ENCODE measurements at places on chromosomes 5 and 9. TPM values are rescaled to one million over a fixed set of nuclear protein-coding genes. Genes with fewer than 3 reads are reported as not detected.

The ANKRD33B gene
- total RNA-seq = 0.45 TPM

The WDR70 gene
- 131 TPM for total RNA-seq

- DNase-seq = no peak
These were observed 353.6 kb downstream of the DEPDC1B start for GRCh38 chr5:60346393-60346792.

DNA sequence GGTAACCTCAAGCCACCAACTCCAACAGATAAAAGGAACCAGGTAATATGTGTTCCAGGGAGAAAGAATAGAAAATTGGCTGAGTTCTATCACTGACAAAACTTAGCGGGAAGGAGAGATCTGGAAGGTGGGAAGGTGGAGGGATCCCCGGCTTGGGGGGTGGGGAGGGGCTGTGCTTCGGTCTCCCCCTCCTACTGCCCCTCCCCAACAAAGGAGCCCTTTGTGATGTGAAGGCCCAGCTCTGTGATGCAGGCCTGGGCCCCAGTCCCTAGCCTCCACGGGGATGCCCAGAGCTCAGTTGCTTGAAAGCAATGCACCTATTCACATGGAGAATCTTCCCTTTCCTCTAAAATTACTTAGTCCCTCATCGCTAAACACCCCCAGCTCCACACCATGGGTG, 4.4 kb upstream of the ZNF484 start:
- DNase-seq = no peak

DNA sequence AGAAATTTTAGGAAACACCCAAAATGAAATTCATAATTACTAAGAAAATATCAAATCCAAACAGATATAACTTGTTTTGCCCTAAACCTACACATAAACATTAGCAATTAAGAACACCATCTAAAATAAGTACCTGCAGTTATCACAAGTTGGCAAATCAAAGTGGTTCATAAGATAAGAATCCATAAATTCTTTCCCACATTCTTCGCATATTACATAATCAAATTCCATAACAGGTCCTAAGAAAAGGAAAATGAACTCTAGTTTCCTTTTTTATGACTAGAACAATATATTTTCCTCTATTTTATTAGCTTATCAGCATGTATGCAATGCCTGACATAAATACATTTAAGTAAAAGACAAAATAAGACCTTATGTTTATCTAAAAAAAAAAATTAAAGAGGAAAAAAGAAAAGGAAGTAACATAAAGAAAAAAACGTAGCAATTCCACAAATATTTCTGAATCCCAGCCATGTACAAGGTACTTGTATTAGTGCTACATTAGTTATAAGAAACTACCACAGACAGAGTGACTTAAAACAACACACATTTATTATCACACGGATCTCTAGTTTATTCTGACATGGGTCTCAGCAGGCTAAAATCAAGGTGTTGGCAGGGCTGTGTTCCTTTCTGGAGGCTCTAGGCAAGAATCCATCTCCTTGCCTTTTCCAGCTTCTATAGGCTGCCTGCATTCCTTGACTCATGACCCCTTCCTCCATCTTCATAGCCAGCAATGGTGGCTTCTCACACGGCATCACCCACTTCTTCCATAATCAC, 7.5 kb downstream of the XPA start:
- no peak for DNase-seq

DNA sequence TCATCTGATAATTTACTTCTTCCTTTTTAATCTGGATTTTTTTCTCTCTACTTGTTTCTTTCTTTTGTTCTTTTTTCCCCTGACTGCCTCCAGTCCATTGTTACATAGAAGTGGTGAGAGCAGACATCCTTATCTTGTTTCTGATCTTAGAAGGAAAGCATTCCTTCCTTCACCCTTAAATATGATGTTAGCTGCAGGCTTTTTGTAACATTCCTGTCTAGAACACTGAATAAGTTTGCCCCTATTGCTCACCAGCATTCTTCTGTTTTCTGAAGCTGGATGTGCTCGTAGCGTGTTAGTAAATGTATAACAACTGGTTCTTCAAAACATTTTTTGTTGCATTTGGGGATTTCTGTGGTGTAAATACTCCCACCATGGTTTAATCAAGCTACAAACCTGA, 136.7 kb upstream of the NFIL3 start:
- no peak for DNase-seq
